GM20000 (cell line): ENCODE measurements at places on chromosomes 5 and 9.

DNA sequence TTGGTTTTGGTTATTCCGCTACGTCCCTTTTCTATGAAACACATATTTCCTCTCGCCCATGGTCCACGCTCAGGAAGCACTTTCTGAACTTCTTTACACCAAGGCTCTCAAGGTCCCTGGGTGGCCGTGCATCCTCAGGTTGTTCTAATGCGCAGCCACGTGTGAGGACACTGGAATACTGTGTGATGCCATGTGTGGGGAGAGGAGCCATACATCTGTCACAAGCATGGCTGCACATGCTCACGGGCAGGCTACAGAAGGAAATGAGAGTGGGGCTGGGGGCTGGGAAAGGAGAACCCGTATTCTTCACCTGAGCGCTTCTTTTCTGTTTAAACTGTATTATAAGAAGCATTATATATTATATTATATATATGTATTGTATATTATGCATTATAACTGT is 36.7 kb downstream of the PRRT1B start:
- DNase-seq: no peak

DNA sequence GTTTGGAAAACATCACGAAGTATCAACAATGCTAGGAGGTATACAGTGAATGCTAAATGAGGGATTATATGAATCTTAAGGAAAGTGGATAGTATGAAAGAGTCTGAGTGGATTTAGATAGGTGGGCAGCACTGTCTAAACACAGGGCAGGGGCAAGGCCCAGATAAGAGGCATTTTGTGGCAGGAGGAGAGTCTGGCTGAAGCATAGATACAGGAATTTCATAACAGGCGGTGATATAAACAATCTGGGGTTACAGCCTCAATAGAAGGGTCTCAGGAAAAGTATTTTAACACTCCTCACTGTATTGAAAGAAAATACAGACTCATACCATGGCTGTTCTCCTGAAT is 96.9 kb downstream of the PLPP1 start:
- no peak for DNase-seq

GRCh38 chr5:21711866-21712758 is 1141.0 kb downstream of the CDH12 start:
- no peak for DNase-seq

- no peak for DNase-seq
Measured at GRCh38 chr9:136590821-136591752, 45.2 kb upstream of the NOTCH1 start.

DNA sequence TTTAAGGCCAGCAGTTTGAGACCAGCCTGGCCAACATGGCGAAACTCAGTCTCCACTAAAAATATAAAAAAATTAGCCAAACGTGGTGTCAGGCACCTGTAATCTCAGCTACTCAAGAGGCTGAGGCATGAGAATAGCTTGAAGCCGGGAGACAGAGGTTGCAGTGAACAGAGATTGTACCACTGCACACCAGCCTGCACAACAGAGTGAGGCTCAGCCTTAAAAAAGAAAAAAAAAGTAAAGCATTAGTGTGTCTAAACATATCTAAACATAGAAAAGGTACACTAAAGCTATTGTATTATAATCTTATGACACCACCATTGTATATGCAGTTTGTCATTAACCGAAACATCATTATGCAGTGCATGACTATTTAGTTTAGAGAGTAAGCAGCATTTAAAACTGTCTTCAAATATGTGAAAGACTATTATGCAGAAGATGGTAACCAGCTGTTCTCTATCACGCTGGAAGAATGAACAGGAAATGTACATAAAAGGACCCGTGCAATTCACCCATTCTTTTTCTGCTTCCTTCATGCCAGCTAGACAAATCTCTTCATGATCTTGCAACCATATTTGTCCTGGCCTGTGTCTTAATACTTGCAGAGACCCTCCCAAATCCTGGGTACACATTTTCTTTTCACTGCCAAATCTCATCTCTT is 58.6 kb downstream of the ITGA1 start:
- no peak for DNase-seq

- no peak for DNase-seq
Measured at GRCh38 chr5:119876522-119876921, 247.2 kb downstream of the FAM170A start.

DNA sequence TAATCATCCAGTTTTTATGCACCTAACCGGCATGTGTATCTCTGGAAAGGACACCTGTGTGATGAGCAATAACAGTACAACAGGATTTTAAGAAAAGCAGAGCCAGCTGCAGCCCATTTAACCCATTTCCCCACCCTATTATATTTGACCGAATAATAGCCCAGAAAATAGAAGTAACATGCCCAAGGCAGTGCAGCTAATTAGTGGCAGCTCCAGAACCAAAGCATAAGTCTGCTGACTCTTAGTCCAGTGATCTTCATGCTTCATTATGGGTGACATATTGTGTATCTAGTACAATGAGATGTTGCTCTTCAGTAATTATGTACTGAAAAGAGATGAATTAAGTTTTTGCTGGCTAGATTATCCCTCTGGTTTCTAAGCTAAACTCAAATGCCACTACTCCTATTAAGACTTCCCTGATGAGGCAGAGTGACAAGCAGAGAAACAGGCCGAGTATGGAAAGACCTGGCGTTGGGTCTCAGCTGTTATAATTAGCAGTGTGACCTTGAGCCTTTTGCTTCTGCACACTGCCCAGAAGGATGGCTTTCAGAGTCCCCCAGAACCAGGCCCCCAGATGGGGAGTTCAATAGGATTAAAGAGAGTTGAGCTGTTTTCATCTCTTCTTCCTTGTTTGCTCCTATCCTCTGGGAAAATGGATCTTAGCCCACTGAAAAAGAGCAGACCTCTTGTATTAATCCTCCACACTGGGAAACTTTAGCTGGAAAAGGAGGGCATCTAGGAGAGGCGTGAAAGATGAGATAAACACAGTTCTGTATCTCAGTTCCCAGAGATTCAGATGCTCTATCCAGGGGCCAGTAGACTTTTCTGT is 10.8 kb upstream of the C1QTNF3 start:
- no peak for DNase-seq

DNA sequence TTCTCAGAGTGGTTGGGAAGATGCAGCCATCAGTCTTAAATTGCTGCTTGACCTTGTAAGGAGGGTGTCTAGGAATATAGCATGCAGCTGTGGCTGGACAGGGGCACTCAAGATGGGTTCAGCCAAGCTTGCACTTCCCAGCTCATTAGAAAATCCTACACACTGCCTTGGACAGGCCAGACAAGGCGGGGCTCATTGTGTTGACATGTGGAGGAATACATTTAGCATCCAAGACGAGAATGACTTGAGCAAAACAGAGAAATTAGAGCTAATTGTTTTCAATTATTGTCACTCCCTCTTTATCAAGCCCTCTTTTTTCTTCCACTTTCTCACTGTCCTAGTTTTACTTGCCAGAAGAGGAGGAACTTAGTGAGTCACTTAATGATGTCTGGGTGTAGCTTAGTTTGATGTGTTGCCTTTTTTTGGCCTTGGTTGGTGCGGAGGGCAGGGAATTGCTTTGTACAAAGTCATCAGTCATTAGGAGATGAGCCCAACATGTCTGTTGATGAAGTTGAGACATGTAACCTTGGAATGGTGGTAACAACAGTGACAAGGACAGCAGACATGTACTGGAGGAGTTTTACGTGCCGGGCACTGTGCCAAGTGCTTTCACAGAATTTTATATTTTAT is 1219.3 kb upstream of the WWC1 start:
- no peak for DNase-seq

GRCh38 chr9:37424204-37424685 is 1.7 kb downstream of the GRHPR start:
- no peak for DNase-seq

- DNase-seq: no peak
Measured at GRCh38 chr9:89025553-89025952, 34.3 kb downstream of the S1PR3 start.

- DNase-seq: no peak
Measured at GRCh38 chr5:180370861-180371641, 17.9 kb upstream of the GFPT2 start.

- no peak for DNase-seq
Measured at GRCh38 chr5:35887321-35888100, 30.8 kb downstream of the IL7R start.

DNA sequence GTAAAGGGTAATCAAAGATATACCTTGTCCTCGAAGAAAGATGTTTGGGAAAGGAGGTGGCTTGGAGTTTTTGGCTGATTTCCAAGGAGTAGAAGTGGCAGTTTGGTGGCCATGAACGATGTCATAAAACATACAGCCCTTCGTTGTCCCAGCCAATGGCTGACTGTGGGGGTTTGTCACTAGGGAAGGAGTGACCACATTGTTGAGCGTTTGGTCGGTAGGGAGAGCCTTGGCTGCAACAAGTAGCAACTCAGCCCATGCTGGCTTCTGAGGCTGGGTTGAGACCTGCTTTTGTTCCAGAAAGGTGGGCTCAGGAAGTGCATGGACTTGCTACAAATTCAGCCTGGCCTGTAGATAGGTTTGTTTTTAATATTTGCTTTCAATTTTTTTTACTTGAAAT is 128.3 kb downstream of the BOD1 start:
- no peak for DNase-seq

DNA sequence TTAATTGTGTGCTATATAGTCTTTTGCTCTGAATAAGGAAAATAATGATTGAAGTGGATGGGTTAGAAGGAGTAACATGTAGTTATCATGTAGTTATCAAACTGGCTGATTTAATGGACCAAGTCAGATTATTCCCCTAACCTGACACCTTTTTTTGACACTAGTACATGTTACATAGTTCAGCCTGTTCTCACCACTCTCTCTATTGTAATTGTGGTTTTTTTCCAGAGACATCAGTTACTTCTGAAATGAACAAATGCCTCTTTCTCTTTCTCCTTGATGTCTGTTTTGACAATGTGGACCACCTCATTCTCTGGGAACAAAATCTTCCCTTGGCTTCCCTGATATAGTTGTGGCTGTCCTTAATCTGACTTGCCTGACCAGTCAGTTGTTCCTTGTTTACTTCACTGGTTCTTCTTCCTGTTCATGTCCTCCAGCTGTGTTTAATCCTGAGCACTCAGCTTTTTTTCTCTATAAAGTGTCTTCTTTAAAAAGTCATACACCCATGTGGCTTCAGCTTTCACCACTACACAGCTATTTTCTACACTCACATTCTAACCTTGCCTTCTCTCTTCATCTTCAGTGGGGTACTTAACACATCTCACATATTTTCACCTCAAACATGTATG is 243.4 kb downstream of the ARRDC3 start:
- DNase-seq: no peak

GRCh38 chr9:121926351-121926801 is 166.7 kb downstream of the TTLL11 start:
- DNase-seq: no peak

DNA sequence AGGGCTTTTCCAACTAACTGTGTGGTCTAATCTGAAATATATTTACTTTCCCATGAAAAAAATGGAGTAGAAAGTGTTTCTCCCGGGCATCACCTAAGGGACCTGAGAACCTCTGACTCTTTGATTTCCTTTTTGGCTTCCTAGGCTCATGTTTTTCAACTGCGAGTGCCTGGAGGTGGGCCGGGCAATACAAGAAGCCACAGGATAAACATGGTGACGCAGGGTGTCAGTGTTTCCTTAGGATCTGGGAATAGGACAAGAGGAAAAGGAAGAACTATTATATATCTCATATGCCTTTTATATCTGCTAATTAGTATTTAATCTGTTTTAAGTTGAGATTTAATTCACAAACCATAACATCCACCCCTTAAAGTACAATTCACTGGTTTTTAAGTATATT is 11.4 kb upstream of the LECT2 start:
- DNase-seq: no peak

DNA sequence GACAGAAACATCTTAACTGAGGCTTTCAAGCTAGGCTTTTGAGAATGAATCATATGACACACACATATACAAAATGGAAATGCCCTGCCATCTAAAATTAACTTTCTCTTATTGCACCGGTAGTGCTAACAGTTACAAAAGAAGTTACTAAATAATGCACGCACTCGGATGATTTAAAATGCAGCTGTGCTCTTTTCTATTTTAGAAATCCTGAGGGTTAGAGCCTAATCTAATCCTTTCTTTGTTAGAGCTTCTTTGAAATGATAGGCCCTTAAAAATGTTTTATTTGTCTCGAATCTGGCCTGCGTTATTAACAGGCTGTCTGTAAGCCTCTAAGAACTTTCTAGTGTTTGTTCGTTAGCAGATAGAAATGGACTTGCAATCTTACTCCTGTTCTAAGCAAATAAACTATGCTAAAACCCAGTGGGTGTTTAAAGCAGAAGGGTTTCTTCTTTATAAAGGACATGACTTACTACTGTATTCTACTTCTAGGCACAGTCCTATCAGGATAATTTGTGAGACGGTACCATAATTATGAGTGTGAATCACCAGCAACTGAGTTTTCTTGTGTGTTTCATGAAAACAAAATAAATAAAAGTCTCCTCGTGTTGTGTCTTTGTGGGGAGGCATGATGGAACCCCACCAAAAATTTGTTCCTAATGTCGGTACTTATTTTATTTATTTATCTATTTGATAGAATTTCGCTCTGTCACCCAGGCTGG is 69.2 kb upstream of the MYO10 start:
- no peak for DNase-seq

- DNase-seq: no peak
Measured at GRCh38 chr5:7018198-7018597, 305.0 kb downstream of the TENT4A start.

DNA sequence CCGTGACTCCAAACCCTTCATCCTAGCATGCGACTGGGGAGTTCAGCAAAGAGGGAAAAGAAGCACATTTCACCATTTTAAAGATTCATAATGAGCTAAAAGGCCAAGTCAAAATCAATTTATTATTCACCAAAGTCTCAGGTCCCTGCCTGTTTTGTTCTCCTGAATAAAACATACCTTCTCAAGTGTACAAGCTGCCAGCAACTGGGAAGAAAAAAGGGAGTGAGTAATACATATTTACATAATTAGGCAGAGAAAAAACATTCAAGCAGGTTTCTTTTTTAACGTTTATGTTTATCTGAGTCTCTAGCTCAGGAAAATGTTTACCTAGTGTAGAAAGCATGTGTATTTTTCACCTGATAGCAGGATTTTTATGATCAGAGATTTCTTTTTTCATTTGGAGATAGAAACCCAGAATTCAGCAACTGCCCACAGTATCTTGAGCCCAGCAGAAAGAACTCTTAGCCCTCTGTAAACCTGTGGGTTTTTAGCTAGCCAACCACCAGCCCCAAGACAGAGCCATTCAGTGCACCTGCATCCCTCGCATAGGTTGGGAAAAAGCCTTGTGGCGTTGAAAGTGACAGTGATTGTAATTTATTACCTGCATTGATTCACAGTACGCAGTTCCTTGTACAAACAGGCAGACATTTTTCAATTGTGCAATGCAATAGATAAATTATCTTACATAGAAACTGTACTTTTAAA is 117.9 kb upstream of the GRIA1 start:
- DNase-seq: no peak

GRCh38 chr5:146891511-146891910 is 13.0 kb upstream of the PPP2R2B start:
- no peak for DNase-seq

DNA sequence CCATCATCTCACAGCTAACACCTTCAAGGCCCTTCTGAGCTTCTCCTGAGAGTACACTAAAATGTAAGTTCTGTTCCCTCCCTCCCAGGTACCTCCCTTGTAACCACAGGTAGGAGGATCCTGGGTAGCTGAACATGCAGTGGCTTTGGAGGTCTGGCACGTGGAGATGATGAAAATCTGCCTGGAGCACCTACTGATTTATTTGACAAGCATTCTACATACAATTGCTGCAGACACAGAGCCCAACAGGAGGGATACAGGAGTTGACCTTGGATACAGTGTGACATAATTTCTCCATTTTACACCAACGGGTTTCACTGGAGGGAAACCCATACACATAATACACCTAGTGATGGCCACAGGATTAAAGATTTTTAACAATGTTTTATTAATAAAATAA is 478.7 kb downstream of the SEMA5A start:
- DNase-seq: no peak
